ENCODE measurements at places on chromosomes 11 and 22.

- peaks cover 68% of the 10 kb centered on the region for H3K27me3 ChIP-seq
- peaks cover 5% of the 10 kb centered on the region for H3K36me3 ChIP-seq
- no peak overlapping the region for H3K27ac ChIP-seq
These were observed 6.4 kb upstream of the MFRP start for GRCh38 chr11:119352857-119353260.

GRCh38 chr22:30947173-30947815 is 21.3 kb downstream of the MORC2 start:
- H3K27me3 ChIP-seq, result no peaks in the 10 kb centered on the region
- H3K4me3 ChIP-seq, result no peak overlapping the region
- peaks cover 8% of the 10 kb centered on the region for H3K4me1 ChIP-seq
- H3K27ac ChIP-seq, result no peak overlapping the region
- peak; percentile 17 for DNase-seq

DNA sequence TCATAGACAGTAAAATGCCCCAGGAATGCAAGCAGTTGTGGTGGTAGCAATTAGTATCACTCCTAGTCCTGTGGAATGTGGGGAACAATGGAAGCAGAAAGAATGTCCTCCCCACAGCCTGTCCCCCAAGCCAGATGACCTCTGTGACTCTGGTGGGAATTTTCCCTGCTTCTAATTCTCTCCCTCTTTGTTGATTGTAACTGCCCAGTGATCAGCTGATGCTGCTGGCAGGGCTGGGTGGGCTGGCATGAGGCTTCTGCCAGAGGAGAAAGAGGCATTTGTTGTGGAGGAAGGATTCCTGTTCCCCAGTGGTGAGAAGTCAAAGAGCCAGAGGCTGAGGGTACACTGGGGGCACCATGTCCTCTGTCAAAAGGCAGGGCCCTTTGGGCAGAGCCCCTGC is 116.7 kb upstream of the NCAM1 start:
- no peak for DNase-seq
- no peak overlapping the region for H3K27ac ChIP-seq
- no peak overlapping the region for H3K4me3 ChIP-seq
- H3K27me3 ChIP-seq, result peaks cover 11% of the 10 kb centered on the region

GRCh38 chr11:130710497-130711012 is 205.7 kb downstream of the SNX19 start:
- DNase-seq, result no peak
- H3K36me3 ChIP-seq, result peaks cover 20% of the 10 kb centered on the region
- peak overlapping the region; percentile 36 for H3K27ac ChIP-seq
- peaks cover 27% of the 10 kb centered on the region for H3K4me1 ChIP-seq
- no peak overlapping the region for H3K4me3 ChIP-seq
- peaks cover 20% of the 10 kb centered on the region for H3K27me3 ChIP-seq

DNA sequence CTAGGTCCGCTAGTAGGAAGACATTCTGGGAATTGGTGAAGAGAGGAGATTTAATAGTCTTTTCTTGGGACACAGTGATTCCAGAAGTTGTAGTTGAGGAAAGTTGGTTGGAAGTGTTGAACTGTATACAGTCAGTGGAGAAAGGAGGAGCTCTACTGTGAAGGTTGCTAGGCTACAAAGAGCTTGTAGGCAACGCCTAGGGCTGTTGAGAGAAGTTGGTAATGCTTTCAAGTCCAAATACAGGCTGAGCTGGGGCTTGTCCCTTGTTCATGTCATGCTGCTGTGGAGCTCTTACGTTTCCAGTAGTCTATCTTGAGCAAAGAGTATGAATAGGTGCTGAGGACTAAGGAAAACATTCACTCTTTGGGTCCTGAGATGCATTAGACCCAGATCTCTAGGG is 1.1 kb downstream of the TBCEL start:
- H3K36me3 ChIP-seq, result no peaks in the 10 kb centered on the region
- H3K27me3 ChIP-seq, result no peaks in the 10 kb centered on the region
- H3K27ac ChIP-seq, result peak overlapping the region; percentile 63
- H3K4me3 ChIP-seq, result peak overlapping the region; percentile 90
- DNase-seq, result no peak
- peaks cover 26% of the 10 kb centered on the region for H3K4me1 ChIP-seq

DNA sequence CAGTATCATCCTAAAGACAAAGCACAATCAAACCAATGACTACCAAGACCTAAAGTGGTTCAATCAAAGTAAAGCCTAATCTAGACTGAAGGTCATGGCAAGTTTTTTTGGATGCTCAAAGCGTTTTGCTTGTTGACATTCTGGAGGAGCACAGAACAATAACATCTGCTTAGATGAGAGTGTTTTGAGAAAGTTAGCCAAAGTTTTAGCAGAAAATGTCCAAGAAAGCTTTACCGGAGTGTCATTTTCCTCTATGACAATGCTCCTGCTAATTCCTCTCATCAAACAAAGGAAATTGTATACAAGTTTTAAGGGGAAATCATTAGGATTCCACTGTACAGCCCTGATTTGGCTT is 256.9 kb upstream of the FAT3 start:
- no peak for DNase-seq
- H3K4me3 ChIP-seq, result no peak overlapping the region
- peaks cover 27% of the 10 kb centered on the region for H3K4me1 ChIP-seq
- H3K27ac ChIP-seq, result no peak overlapping the region
- no peaks in the 10 kb centered on the region for H3K27me3 ChIP-seq

DNA sequence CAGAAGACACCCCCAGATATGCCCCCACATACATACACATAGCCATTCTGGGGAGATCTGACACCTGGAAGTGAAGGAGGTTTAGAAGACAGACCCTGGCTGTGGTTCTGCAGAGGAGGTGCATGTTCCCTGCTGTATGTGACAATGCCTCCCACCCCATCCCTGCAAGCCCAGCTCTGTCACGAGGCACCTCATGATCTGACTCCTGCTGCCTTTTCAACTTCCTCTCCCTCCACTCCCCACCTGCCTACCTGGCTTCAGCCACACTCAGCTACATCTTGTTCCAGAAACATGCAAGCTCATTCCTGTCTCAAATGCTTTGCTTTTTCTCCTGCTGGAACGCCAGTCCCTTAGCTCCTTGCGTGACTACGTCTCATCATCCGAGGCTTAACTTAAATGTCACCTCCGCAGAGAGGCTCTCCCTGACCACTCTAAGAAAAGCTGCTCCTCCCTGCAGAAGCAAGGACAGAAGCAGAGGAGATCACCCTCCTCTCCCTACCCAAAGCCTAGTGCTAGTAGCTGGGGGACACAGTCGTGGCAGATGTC is 114.5 kb downstream of the FEZ1 start:
- H3K27me3 ChIP-seq, result peaks cover 7% of the 10 kb centered on the region
- H3K4me1 ChIP-seq, result peaks cover 64% of the 10 kb centered on the region
- peaks cover 43% of the 10 kb centered on the region for H3K36me3 ChIP-seq
- H3K4me3 ChIP-seq, result no peak overlapping the region

- H3K27me3 ChIP-seq, result no peaks in the 10 kb centered on the region
- H3K4me3 ChIP-seq, result no peak overlapping the region
- H3K27ac ChIP-seq, result no peak overlapping the region
- no peaks in the 10 kb centered on the region for H3K4me1 ChIP-seq
- DNase-seq, result no peak
- H3K36me3 ChIP-seq, result peaks cover 46% of the 10 kb centered on the region
These were observed 115.4 kb downstream of the METTL15 start for GRCh38 chr11:28223577-28223976.

GRCh38 chr11:31812383-31813381 is 1.6 kb upstream of the PAX6 start:
- peaks cover 49% of the 10 kb centered on the region for H3K4me1 ChIP-seq
- DNase-seq, result peak; percentile 54
- no peaks in the 10 kb centered on the region for H3K36me3 ChIP-seq
- H3K27me3 ChIP-seq, result no peaks in the 10 kb centered on the region
- no peak overlapping the region for H3K27ac ChIP-seq

DNA sequence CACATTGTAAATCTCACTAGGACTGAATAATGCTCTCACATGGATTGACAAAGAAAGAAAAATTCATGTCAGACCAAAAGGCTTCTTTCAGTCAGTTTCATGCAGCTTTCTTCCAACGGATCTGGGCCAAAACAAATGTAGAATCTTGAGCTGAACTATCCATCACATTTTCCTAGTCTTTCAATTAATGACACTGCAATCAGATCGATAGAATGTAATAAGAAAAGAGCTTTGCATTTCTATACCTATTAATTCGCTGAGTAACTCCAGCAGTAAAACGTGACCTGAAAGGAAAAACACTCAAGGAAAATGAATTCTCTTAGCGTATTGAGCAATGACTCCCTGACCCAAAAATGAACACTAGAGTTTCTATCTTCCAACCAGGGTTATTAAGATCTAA is 194.8 kb upstream of the BLID start:
- H3K4me1 ChIP-seq, result peaks cover 28% of the 10 kb centered on the region
- no peak for DNase-seq
- H3K4me3 ChIP-seq, result no peak overlapping the region

DNA sequence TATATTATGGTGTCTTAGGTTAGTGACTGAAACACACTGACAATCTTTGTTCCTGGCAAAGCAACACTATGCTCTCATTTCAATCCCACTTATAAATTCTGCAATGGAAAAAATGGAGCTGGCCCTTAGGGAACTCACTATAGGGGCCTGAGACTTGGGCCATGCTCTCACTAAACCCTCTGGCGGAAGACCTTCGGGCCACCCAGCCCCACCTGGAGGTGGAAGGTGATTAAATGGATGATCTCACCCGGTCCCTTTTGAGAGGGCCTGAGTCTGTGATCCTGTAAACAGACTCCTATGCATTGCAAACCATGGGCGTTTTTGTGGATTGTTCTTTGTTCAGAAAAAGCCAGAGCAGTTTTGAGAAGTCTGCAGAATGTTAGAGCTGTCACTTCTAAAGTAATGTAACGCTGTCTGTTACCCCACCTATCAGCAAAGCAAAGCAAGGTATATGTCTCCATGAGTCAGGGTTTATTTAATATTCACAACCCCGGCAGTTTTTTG is 17.0 kb upstream of the CDON start:
- H3K4me1 ChIP-seq, result peaks cover 60% of the 10 kb centered on the region
- H3K36me3 ChIP-seq, result no peaks in the 10 kb centered on the region
- DNase-seq, result no peak
- H3K27ac ChIP-seq, result no peak overlapping the region
- H3K4me3 ChIP-seq, result no peak overlapping the region
- peaks cover 8% of the 10 kb centered on the region for H3K27me3 ChIP-seq

DNA sequence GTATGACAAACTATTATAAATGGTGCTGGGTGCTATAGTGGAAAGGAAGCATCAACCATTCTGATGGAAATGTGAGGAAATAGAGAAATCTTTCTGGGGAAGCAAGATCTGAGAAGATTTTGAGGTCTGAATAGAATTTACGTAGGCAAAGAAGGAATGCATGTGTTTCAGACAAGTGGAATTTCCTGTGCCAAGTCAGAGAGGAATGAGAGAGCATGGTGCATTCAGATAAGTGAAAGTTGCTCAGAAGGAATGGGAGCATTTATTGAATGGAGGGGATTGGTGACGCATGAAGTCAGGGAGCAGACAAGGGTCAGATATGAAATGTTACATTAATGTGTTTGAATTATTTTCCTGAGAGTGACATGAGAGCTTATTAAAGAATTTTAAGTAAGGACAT is 725.5 kb downstream of the METTL15 start:
- no peak overlapping the region for H3K27ac ChIP-seq
- H3K36me3 ChIP-seq, result no peaks in the 10 kb centered on the region
- no peak overlapping the region for H3K4me3 ChIP-seq
- no peak for DNase-seq
- H3K27me3 ChIP-seq, result no peaks in the 10 kb centered on the region

DNA sequence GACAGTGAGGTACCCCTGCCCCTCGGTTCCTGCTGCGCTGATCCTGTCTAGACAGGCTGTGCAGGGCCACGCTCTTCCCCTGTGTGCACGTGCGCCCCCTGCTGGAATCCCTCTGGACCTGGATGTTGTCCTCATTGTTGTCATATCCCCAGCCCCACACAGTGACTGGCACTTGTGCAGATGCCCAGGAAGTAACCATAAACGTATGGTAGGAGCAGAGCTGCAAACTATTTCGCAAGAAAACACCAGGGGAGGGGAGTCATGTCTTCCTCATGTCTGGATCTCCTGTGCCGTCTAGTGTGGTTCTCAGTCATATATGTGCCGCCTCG is 114.7 kb downstream of the CRYBB2 start:
- H3K4me3 ChIP-seq, result no peak overlapping the region
- H3K27ac ChIP-seq, result no peak overlapping the region
- H3K27me3 ChIP-seq, result peaks cover 9% of the 10 kb centered on the region
- H3K4me1 ChIP-seq, result no peaks in the 10 kb centered on the region
- H3K36me3 ChIP-seq, result no peaks in the 10 kb centered on the region

DNA sequence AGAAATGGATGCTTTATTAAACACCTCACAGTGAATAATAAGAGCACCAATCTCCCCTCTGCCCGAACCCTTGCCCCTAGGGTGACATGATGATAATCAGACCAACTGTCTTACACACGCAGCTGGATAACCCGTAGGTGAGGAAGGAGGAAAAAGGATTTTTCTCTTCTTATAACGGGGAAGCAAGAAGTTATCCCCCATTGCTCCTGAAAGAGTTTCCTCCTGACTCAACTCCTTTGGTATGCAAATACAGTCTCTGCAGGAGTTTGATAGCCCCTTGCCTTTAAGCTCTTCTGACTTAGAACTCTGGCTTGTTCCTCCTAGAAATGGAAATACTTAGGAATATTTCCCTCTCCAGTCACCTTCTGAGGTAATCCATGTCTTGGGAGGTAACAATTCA is 455.8 kb downstream of the TMEM135 start:
- H3K4me1 ChIP-seq, result no peaks in the 10 kb centered on the region
- H3K27me3 ChIP-seq, result peaks cover 3% of the 10 kb centered on the region
- no peak overlapping the region for H3K27ac ChIP-seq
- H3K36me3 ChIP-seq, result no peaks in the 10 kb centered on the region
- H3K4me3 ChIP-seq, result no peak overlapping the region

GRCh38 chr22:44764373-44764772 is 12.0 kb downstream of the ARHGAP8 start:
- peaks cover 11% of the 10 kb centered on the region for H3K4me1 ChIP-seq
- H3K4me3 ChIP-seq, result no peak overlapping the region
- DNase-seq, result no peak
- no peaks in the 10 kb centered on the region for H3K36me3 ChIP-seq
- H3K27me3 ChIP-seq, result peaks cover 6% of the 10 kb centered on the region
- no peak overlapping the region for H3K27ac ChIP-seq

DNA sequence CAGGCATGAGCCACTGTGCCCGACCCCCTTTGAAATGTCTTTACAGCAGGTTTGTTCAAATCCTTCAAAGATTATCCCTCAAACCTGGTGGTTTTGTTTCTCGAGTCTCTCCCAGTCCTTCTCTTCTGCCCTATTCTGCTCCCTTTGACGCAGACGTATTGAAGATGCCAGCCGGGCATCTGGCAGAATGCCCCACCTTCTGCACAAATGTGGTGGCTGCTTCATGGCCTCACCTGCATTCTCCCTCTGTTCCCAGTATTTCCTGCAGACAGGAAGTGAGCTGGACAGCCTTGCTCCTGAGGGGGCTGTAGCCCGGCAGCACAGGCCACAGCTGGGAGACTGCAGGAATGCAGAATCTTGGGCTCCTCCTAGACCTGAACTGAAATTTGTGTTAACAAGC is 4.8 kb upstream of the NAP1L4 start:
- peaks cover 30% of the 10 kb centered on the region for H3K4me1 ChIP-seq
- peak overlapping the region; percentile 98 for H3K27ac ChIP-seq
- peaks cover 4% of the 10 kb centered on the region for H3K36me3 ChIP-seq
- no peak for DNase-seq

- H3K27me3 ChIP-seq, result peaks cover 57% of the 10 kb centered on the region
- H3K36me3 ChIP-seq, result no peaks in the 10 kb centered on the region
- no peak for DNase-seq
- H3K4me1 ChIP-seq, result no peaks in the 10 kb centered on the region
These were observed 32.2 kb upstream of the ISX start for GRCh38 chr22:35033635-35034296.

GRCh38 chr11:61716478-61717285 is 35.8 kb upstream of the MYRF start:
- peaks cover 12% of the 10 kb centered on the region for H3K27me3 ChIP-seq
- H3K4me1 ChIP-seq, result peaks cover 72% of the 10 kb centered on the region
- H3K27ac ChIP-seq, result no peak overlapping the region
- no peak for DNase-seq
- H3K4me3 ChIP-seq, result peak overlapping the region; percentile 14

Measured in nephron progenitor cell (in vitro differentiated cells).